Brain pericyte (primary cell): ENCODE measurements at places on chromosomes 2 and 18.

DNA sequence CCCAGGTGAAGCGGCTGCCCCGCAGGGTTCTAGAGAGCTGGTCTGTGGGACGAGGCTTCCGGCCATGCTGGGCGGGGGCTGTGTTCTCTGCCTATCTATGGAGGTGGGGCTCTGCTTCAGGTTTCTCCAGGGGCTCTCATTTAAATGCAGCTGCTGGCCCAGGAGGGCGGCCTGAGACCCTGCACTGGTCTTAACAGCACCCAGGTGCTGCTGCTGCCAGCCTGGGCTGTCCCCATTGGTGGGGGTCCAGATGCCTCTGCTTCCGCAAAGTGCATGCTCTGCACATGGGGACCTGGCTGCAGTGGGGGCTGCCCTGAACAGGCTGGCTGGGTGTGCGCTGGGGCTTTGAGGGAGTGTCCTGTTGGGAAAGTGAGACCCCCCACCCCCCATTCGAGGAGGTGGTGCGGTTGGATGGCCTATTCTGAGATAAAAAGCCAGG is 29.7 kb upstream of the ALLC start:
- no peak for DNase-seq

- no peak for DNase-seq
Measured at GRCh38 chr18:58348517-58348916, 280.4 kb downstream of the ALPK2 start.

GRCh38 chr2:151708788-151709187 is 25.5 kb downstream of the NEB start:
- DNase-seq = no peak

DNA sequence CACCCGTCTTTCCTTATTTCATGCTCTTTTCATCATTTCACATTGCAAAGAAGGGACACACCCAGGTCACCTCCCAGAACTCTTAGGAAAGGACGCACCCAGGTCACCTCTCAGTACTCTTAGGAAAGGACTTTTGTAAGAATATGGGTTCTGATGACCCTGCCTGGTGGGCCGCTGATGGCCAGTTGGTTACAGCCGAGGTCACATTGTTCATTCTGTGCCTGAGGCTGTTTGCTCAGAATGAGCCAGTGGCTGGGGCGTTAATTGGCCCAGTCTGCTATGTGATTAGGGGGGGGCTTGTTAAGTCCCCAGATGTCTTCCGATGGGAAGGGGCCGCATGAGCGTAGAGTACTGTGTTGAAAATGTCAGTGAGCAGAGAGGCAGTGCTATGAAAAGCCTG is 9.4 kb downstream of the MLPH start:
- no peak for DNase-seq

DNA sequence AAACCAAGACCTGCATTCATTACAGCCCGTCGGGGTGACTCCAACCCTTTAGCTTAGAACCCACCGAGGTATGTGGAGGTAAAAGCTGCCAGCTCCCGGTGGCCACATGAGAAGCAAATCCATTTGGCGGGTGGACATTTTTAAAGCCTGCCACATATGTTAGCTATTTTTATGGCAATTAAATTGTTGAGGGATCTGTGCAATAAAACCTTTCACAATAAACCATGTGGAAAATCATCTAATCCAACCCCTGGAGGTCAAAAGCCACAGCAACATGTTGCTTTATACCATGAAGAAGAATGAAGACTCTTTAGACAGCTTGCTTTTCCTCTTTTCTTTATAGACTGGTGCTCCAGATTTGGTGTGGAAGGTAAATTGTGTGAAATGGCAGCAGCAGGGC is 176.3 kb downstream of the AGPS start:
- no peak for DNase-seq

GRCh38 chr18:21735452-21736015 is 5.1 kb upstream of the MIB1 start:
- DNase-seq = no peak

GRCh38 chr18:63677500-63678225 is 16.0 kb upstream of the SERPINB3 start:
- DNase-seq = no peak

- DNase-seq = no peak
Measured at GRCh38 chr18:35010993-35011392, 30.2 kb upstream of the MAPRE2 start.

DNA sequence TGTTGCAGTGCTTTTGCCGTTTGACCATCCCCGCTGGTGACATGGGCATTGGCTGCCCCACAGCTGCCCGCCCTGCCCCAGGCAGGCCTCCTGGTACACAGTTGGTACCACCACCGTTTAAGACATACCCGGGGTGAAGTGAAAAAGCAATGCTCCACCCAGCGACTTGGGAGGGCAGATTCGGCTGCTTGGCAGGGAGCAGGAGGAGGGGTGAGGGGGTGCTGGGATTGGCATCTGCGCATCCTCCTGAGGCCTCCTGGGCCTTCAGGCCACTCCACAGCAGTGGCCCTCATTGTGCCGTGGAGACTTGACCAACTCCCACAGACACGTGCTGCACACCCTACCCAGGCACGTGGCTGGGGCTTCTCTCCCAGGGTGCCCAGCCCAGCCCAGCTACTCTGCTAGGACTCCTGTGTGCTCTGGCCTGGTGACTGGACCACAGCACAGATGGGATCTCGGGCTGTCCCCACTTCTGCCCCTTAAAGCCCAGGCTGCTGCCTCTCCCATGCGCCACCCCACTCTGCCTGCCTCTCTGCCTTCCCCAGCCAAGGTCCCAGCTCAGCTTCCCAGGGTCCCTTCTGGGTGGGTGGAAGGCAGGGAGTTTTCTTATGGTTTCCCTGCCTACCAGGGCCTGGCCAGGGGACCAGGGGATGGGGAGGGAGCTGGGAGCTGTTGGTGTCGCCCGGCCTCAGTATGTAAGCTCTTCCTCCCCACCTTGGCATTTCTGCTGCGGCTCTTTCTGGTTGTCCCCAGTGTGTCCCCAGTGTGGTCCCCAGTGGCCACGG is 157.0 kb upstream of the HS6ST1 start:
- no peak for DNase-seq

GRCh38 chr2:45344502-45344901 is 266.6 kb downstream of the SRBD1 start:
- no peak for DNase-seq

DNA sequence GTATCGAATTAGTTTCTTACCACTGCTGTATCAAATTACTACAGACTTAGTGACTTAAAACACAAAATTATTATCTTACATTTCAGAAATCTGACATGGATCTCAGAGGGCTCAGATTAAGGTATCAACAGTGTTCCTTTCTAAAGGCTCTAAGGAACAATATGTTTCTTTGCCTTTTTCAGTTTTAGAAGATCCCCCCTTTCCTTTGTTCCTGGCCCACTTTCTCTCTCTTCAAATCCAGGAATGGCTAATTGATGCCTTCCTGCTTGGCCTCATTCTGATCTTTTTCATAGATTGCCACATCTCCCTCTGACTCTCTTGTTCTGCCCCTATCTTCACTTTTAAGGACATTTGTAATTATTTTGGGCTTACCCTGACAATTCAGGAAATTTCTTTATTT is 65.7 kb downstream of the LRP1B start:
- DNase-seq = no peak

DNA sequence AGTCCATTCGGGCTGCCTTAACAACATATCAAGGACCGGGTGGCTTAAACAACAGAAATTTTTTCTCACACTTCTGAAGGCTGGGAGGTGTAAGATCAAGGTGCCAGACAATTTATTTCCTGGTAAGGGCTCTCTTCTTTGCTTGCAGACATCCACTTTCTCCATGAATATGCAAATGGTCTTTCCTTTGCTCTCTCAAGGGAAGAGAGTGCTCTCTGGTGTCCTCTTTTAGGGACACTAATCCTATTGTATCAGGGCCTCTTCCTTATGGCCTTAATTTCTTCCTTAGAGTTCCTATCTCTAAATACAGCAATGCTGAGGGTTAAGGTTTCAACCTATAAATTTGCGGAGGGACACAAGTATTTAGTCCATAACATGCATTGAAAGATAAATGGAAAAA is 770.8 kb downstream of the DSC3 start:
- no peak for DNase-seq
